ENCODE measurements at places on chromosomes 7 and 10. TPM values are rescaled to one million over a fixed set of nuclear protein-coding genes. Genes with fewer than 3 reads are reported as not detected.

- H3K27me3 ChIP-seq: no peaks in the 10 kb centered on the region
- H3K36me3 ChIP-seq: no peaks in the 10 kb centered on the region
- H3K4me3 ChIP-seq: no peak overlapping the region
Measured at GRCh38 chr10:73967022-73967429, 30.9 kb upstream of the VCL start.

UCN3 gene
- total RNA-seq: not detected

DNA sequence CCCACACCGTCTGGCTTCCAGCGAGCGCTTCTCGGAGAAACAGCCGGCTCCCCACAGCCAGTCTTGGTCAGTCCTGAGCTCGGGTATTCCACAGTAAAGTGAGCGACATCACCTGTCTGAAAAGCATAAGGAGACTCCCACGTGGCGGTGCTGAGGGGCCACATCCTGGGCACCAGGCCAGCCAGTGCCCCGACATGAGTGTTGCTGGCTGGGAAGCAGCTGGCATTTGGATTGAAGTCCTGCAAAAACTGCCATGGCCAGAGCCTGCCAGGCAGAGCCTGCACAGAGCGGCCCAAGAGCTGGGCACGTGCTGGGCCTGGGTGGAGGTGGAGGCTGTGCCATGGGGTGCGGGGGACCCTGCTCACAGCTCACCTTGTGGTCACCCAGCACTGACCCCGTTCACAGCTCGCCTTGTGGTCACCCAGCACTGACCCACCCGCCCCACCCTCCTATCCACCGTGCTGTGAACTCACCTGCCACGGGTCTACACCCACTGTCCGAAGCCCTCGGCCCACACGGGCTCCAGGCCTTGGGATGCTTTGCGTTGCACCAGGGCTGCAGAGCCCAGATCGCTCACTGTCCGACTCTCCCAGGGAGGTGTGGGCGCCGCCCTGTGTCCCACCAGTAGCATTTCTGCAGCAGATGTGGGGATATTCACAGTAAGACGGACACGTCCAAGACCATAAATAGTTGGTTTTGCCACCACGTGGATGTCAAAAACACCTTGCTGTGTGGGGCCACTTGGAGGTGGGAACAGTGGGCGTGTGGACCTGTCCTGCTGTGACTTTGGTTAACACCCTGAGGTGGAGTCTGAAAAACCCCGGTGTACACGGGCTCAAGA is 48.8 kb downstream of the PITRM1 start:
- no peaks in the 10 kb centered on the region for H3K27me3 ChIP-seq
- no peaks in the 10 kb centered on the region for H3K4me1 ChIP-seq
- H3K27ac ChIP-seq: no peak overlapping the region
- DNase-seq: no peak

GRCh38 chr10:37275216-37275777 is 149.9 kb downstream of the ANKRD30A start:
- H3K27ac ChIP-seq: no peak overlapping the region
- no peaks in the 10 kb centered on the region for H3K36me3 ChIP-seq
- no peak overlapping the region for H3K4me3 ChIP-seq

DNA sequence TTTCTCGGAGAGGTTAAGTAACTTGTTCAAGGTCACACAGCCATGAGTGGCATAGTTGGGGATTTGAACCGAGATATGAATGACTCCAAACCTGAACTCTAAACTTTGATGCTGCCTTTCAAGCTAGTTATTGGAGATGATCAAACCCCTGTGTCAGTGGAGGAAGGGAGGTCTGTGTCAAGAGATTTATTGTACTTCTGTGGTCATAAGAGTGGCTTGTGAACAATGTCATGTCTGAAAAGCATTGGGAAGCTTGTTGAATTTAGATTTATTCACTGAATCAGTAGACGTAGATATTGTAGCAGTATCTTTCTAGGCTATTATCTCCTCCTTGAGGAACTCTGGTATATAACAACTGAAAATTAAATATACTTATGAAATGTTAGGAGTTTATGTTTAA is 27.3 kb downstream of the SNX10 start:
- H3K4me1 ChIP-seq: no peaks in the 10 kb centered on the region
- H3K4me3 ChIP-seq: no peak overlapping the region
- H3K27ac ChIP-seq: no peak overlapping the region
- DNase-seq: no peak
- H3K27me3 ChIP-seq: no peaks in the 10 kb centered on the region
- H3K36me3 ChIP-seq: no peaks in the 10 kb centered on the region

PDCD4 gene
- total RNA-seq: 88.4 TPM

VIPR2 gene
- 0.15 TPM for total RNA-seq

DNA sequence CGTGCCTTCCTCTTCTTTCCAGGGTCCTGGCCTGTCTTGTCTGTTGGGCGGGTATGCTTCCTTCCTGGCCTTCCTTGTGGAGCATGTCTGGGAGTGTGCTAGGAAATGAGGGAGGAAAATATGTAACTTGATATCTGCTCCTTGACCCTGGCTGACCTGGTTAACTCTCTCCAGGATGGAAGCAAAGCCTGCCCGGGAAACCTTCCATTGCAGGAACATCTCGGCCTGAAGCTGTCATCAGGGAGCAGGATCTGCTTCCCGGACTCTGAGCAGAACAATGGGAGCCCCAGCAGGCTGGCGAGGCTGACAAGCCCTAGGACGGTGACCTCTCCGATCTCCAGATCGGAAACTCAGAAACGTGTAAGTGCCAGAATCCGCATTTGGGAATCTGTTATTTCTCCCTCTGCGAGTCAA is 340.3 kb downstream of the FRMD4A start:
- H3K4me1 ChIP-seq: no peaks in the 10 kb centered on the region
- H3K27me3 ChIP-seq: no peaks in the 10 kb centered on the region
- no peak for DNase-seq
- no peak overlapping the region for H3K27ac ChIP-seq
- no peaks in the 10 kb centered on the region for H3K36me3 ChIP-seq
- H3K4me3 ChIP-seq: no peak overlapping the region

AKR1C8 gene
- total RNA-seq: not detected

ADK gene
- 64.4 TPM for total RNA-seq

DNA sequence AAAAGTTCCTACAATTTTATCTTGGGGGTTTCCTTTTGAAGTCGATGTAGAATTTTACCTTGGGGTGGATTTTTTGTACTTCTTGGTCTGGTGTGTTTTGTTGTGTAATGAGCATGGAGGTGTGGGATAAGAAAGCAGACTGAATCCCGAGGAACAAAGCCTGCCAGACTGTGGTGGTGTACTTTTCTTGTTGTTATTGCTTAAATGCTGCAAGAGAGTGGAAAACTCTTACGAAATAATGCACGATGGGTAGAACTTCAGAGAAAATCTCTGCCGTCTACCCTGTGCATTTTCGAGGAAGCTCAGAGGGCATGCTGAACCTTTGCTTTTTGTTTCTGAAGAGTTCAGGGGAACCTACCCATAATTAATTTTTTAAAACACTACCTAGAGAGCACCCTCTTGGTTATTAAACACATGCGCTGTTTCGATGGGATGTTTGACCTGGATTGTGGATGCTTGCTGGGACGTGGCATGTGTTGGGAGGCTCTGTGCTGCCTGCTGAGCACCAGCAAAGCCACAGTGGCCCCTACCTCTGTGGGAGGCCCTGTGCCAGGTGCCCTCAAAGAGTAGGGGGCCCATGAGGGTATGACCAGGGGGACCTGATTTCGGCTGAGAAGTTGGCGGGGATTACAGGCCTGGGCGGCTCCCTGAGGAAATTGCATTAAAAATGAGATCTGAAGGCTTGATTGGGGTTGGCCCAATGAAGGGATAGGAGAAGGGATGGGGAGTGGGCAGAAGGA is 94.1 kb downstream of the TCF7L2 start:
- DNase-seq: no peak
- no peak overlapping the region for H3K27ac ChIP-seq
- H3K27me3 ChIP-seq: no peaks in the 10 kb centered on the region
- H3K4me1 ChIP-seq: no peaks in the 10 kb centered on the region
- no peak overlapping the region for H3K4me3 ChIP-seq
- H3K36me3 ChIP-seq: no peaks in the 10 kb centered on the region

DNA sequence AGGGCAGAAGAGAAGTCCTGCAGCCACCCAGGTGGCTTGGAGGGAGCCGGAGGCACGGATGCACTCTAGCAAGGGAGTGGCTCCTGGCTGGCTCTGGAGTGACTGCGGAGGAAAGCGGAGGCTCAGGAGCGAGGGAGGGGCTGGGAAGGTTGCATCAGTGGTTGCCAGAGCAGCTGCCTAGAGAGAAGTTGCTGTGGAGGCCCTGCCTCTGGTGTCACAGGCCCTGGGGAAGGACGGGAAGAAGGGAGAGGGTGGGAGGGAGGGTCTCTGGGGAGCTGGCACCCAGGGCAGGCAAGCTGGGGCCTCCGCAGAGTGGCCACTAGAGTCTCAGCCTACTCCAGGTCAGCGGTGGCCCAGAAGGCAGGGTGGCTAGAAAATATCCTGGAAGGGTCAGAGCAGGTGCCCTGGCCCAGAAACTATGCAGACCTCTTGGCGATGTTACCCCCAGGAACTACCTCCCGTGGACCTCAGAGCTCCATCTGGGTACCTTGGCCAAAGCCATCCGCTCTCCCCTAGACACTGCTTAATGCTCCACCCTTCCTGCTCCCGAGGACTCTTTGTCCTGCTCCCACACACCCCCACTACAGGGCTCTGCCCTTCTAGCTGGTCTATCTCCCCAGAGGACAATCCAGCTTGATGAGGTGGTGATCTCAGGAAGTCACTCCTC is 164.3 kb downstream of the NRF1 start:
- H3K27ac ChIP-seq: no peak overlapping the region
- peaks cover 19% of the 10 kb centered on the region for H3K27me3 ChIP-seq
- H3K36me3 ChIP-seq: no peaks in the 10 kb centered on the region
- peaks cover 11% of the 10 kb centered on the region for H3K4me1 ChIP-seq

OGA gene
- 109 TPM for total RNA-seq

- no peaks in the 10 kb centered on the region for H3K27me3 ChIP-seq
- no peaks in the 10 kb centered on the region for H3K36me3 ChIP-seq
- no peak overlapping the region for H3K27ac ChIP-seq
Measured at GRCh38 chr7:30950197-30950596, 13.6 kb upstream of the GHRHR start.

ASZ1 gene
- total RNA-seq: not detected

- H3K4me1 ChIP-seq: no peaks in the 10 kb centered on the region
- no peaks in the 10 kb centered on the region for H3K36me3 ChIP-seq
- no peak overlapping the region for H3K4me3 ChIP-seq
- H3K27ac ChIP-seq: no peak overlapping the region
- H3K27me3 ChIP-seq: no peaks in the 10 kb centered on the region
Measured at GRCh38 chr10:49749144-49749543, 13.0 kb downstream of the OGDHL start.

HOXA5 gene
- total RNA-seq: not detected

NPFFR1 gene
- not detected for total RNA-seq

GRCh38 chr7:85573346-85573745 is 386.5 kb upstream of the SEMA3D start:
- H3K27ac ChIP-seq: no peak overlapping the region
- no peak overlapping the region for H3K4me3 ChIP-seq
- no peaks in the 10 kb centered on the region for H3K4me1 ChIP-seq
- DNase-seq: no peak
- no peaks in the 10 kb centered on the region for H3K36me3 ChIP-seq

GRCh38 chr10:133067149-133068105 is 20.3 kb upstream of the ADGRA1 start:
- H3K36me3 ChIP-seq: no peaks in the 10 kb centered on the region
- no peaks in the 10 kb centered on the region for H3K4me1 ChIP-seq
- H3K4me3 ChIP-seq: no peak overlapping the region
- DNase-seq: no peak
- H3K27ac ChIP-seq: no peak overlapping the region

GRCh38 chr10:61804414-61804813 is 97.1 kb upstream of the ARID5B start:
- H3K27me3 ChIP-seq: no peaks in the 10 kb centered on the region
- DNase-seq: no peak
- H3K36me3 ChIP-seq: no peaks in the 10 kb centered on the region
- no peak overlapping the region for H3K4me3 ChIP-seq

- no peak overlapping the region for H3K27ac ChIP-seq
- peak; percentile 47 for DNase-seq
- H3K4me1 ChIP-seq: peaks cover 14% of the 10 kb centered on the region
- H3K27me3 ChIP-seq: no peaks in the 10 kb centered on the region
- no peaks in the 10 kb centered on the region for H3K36me3 ChIP-seq
- no peak overlapping the region for H3K4me3 ChIP-seq
Measured at GRCh38 chr10:16777473-16778370, 39.5 kb downstream of the RSU1 start.

CASP2 gene
- 107 TPM for total RNA-seq

DNA sequence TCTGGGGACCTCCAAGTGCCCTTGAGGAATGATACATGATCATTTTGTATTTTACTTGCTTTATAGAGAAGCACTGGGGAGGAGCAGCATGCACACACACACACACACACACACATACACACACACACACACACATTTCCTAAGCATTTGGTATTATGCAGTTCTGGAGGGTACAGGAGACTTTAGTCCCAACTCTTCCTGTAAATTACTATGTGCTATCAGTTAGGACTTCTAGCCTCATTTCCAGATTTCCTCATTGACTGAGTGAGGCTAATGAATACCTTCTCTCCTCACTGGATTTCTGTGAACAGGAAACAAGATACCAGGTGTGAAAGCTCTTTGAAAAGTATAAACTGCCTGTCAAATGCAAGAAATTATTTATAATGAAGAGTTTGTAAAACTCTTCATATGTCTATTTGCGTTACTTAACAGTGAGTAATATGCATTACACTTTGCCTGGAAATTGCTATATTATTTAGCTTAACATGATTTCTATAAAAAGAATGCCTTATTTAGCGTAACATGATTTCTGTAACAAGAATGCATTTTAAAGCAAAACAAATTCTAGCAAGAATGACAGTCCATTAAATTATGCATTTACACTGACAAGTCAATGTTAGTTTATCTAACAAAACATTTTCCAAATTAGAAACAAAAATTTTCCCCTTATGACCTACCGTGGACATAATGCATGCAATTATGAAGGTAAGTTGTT is 34.2 kb downstream of the ACTA2 start:
- H3K4me1 ChIP-seq: no peaks in the 10 kb centered on the region
- H3K4me3 ChIP-seq: no peak overlapping the region
- H3K27ac ChIP-seq: no peak overlapping the region
- peaks cover 4% of the 10 kb centered on the region for H3K36me3 ChIP-seq

EIF4EBP2 gene
- total RNA-seq: 45.8 TPM

COPS6 gene
- total RNA-seq: 111 TPM

DNA sequence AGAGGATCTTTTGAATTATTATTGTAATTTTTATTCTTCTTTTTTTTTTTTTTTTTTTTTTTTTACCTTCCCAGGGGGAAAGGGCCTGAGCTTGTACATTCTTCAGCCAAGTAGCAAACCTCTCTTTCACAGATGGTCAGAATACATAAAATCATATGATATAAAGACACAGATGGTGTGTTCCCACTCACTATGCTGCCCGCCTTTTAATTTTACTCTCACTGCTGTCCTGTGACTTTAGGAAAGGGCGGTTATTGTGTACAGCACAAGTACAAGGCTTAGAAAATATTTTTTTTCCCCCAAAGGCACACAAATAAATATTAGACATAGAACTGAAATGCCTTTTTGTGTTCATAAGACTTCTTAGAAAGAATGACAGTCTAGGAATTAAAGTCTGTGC is 213.6 kb downstream of the RPS24 start:
- H3K36me3 ChIP-seq: no peaks in the 10 kb centered on the region
- H3K4me3 ChIP-seq: no peak overlapping the region
- no peaks in the 10 kb centered on the region for H3K27me3 ChIP-seq
- no peaks in the 10 kb centered on the region for H3K4me1 ChIP-seq
- H3K27ac ChIP-seq: no peak overlapping the region

NXPH1 gene
- not detected for total RNA-seq
